ENCODE measurements at places on chromosomes 12 and 14. TPM values are rescaled to one million over a fixed set of nuclear protein-coding genes. Genes with fewer than 3 reads are reported as not detected.

The ZDHHC22 gene
- total RNA-seq = not detected

The SCN8A gene
- total RNA-seq = 23.5 TPM

The CMTM5 gene
- not detected for total RNA-seq

The RIPK3 gene
- total RNA-seq = 0.32 TPM

The PDE3A gene
- 7.1 TPM for total RNA-seq

The SDR9C7 gene
- total RNA-seq = not detected

The DHRS1 gene
- 8.7 TPM for total RNA-seq

The VASH1 gene
- total RNA-seq = 3.9 TPM

The ZFC3H1 gene
- total RNA-seq = 47.1 TPM

The TNS2 gene
- 46.1 TPM for total RNA-seq

The C12orf50 gene
- total RNA-seq = not detected

The RILPL1 gene
- 10.6 TPM for total RNA-seq

The FBLN5 gene
- 77.7 TPM for total RNA-seq

All from fibroblast of villous mesenchyme (primary cell).